SK-MEL-5 (cell line): ENCODE measurements at places on chromosomes 6 and 20.

- no peak for DNase-seq
Measured at GRCh38 chr20:34747479-34747878, 43.3 kb downstream of the TP53INP2 start.

DNA sequence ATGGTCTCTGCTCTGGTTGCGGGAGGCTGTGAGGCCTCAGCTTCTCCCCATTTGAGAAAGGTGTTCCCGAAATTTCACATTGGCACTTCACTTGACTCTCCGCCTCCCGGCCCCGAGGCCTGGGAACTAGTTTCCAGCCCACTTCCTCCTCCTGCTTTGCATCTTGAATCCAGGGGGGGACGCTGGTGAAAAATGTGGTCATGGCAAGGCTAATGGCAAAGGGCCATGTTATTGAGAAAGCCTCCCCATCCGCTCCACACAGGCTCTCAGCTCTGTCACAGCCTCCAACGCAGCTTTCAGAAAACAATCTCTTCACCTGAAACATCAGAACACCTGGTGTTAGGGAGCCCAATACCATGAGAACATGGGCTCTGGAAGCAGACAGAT lies 5.6 kb downstream of the PLAGL2 start:
- no peak for DNase-seq

DNA sequence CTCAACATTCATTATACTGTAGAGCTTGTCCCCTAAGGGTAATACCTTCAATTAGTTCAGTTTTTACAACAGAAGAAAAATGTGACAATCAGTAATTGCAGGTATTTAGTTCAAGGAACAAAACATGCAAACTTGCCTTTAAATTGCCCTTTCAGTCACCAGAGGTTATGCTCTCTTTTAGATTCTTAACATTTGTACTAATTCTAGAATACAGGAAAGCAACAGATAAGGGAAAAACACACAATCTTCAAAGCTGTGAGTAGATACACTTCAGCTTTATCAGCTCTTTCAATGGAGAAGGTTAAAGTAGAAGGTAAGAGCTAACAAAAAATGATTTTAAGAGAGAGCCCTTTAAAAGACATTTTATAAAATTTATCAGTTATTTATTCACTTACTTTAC lies 173.1 kb downstream of the HS3ST5 start:
- DNase-seq = no peak

GRCh38 chr20:10388597-10388996 lies 45.4 kb downstream of the MKKS start:
- no peak for DNase-seq

GRCh38 chr6:128316258-128316929 lies 204.0 kb downstream of the PTPRK start:
- DNase-seq = no peak
